Kidney tubule cell (primary cell): ENCODE measurements at places on chromosomes 5 and 9.

- peak; percentile 56 for DNase-seq
Measured at GRCh38 chr9:108439947-108440346, 415.8 kb downstream of the ACTL7B start.

GRCh38 chr5:16791904-16792597 is 144.0 kb downstream of the MYO10 start:
- no peak for DNase-seq

DNA sequence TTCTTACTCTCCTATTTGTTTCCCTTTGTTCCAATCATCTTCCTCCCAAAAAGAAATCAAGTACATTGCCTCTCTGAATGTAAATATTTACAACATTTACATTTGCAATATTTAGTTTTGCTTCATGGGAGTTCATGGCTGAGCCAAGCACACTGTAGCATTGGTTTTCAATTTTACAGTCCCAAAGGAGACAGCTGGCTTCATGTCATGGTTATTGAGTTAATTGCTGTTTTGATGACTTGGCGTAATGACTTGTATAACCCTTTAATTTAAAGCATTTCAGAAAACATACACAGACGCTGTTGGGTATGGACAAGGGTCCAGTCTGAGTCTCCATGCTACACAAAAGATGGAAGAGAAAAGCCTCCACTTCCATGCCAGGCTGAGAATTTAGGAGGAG is 25.6 kb upstream of the VLDLR start:
- DNase-seq, result no peak

DNA sequence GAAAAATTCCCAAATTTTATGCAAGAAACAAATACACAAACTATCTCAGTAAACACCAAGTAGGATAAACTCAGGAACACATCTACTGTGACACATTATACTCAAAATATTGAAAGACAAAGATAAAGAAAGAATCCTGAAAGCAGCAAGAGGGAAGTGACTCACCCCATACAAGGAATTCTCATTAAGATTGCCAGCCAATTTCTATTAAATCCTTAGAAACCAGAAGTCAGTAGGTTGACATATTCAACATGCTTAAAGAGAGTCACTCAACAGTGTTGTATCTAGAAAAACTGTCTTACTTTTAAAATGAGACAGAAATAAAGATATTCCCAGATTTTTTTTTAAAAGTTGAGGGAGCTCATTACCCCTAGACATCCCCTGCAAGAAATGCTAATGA is 15.5 kb downstream of the SPATA31E1 start:
- DNase-seq, result peak; percentile 30

- peak; percentile 53 for DNase-seq
Measured at GRCh38 chr5:75510836-75511434, 494 bp downstream of the CERT1 start.

- peak; percentile 62 for DNase-seq
Measured at GRCh38 chr9:92265154-92265553, 28.3 kb downstream of the IARS1 start.

DNA sequence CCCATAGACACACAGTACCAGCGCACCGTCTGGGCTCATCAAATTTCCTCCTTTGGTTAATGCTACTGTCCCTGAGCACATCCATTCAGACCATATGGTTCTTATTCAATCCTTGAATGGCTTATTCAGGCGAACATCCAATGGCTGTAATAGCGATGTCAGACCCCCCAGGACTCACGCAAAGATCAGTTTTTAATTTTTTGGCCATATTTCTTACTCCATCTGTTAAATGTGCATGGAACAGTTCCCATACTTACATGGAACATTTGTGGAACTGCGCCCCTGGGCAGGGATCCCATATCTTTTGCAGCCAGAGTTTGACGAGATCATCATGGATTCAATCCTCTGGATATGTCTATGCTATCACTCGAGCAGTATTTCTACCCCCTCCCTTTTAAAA is 213.2 kb downstream of the ADAMTS6 start:
- no peak for DNase-seq

- no peak for DNase-seq
Measured at GRCh38 chr9:78248635-78249034, 12.8 kb downstream of the CEP78 start.

DNA sequence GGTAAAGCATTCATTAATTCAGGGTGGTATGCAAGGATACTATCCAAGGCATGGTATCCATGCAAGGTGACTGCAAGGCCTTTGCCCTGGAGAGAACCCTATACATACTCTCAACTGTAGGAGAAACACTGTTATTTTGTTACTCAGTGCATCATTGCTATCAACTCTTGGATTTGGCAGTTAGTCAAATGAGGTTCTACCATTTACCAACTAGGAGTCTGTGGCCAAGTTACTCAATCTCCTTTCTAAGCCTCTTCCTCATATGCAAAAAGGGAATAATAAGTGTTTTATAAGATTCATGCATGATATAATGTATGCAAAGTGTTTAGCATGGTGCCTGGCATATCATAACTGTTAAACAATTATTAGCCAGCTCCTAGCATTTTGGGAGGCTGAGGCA is 4.0 kb downstream of the PCDHGC3 start:
- no peak for DNase-seq

DNA sequence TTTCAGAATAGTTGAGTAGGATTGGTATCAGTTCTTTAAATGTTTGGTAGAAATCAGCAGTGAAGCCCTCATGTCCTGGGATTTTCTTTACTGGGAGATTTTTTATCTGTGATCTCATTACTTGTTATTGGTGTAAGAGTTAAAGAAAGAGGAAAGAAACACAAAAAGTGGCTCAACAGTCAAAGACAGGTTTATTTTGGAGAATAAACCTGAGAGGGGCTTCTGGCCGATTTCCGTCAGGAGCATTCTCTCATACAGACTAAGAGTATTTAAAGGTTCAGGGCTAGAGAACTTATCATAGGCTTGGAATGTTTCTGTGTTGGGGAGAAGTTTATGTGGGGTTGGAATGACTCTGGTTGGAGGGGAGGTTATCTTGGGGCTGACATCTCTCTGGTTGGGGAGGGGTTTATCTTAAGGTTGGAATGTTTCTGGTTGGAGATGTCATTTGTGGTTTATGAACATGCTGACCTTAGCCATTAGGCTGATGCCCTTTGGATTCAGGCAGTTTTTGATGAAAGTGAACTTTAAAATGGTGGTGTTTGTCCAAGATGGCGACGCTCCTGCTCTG is 62.5 kb downstream of the CFAP95 start:
- DNase-seq, result no peak

- no peak for DNase-seq
Measured at GRCh38 chr9:98218562-98219363, 26.3 kb upstream of the CORO2A start.

DNA sequence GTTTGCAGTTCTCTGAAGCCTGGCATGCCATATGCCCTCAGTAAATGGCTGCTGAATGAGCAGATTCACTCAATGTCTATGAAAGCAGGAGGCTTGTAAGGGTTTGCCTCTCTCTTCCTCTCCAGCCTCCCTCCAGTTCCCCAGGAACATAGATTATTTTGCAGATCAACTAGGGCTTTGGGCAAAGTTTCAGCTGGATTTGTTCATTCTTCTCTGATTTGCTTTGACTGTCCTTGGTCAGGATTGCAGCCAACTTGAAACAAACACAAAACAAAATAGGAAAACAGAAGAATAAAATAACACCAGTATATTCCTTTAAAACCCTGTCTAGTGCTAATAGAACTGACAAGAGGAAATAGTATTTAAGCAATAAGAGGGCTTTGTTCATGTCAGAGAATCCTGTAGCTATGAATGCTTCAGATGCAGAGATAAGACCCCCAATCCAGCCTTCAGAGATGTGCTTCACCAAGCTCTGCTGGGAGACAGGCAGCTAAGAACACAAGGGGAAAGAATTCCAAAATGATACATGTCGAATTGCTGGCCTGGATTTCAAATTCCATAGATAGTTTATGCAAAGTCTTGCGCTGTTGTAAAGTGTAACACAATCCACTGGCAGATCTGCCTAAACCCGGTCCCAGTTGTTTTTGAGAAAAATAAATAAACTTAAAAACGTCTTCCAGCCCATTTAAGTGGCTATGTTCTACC is 174.3 kb downstream of the PAPPA start:
- DNase-seq, result no peak

DNA sequence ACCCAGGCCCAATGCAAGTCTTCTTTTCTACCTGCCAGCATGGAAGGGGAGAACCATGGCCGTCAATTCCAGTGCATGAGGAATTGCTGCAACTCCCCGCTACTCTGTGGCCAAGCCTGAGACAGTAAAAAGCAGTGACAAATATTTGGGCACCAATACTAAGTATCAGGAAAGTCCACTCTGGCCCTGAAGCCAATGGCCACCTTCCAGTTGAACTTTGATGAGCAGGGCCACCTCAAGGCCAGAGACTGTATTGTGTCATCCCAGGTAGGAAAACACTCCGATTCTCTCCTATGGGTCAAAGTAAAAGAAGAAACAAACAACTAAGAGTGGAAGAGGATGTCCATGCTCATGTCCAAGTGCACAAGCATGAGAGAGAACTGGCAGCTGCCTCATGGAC is 27.1 kb downstream of the RETREG1 start:
- no peak for DNase-seq

DNA sequence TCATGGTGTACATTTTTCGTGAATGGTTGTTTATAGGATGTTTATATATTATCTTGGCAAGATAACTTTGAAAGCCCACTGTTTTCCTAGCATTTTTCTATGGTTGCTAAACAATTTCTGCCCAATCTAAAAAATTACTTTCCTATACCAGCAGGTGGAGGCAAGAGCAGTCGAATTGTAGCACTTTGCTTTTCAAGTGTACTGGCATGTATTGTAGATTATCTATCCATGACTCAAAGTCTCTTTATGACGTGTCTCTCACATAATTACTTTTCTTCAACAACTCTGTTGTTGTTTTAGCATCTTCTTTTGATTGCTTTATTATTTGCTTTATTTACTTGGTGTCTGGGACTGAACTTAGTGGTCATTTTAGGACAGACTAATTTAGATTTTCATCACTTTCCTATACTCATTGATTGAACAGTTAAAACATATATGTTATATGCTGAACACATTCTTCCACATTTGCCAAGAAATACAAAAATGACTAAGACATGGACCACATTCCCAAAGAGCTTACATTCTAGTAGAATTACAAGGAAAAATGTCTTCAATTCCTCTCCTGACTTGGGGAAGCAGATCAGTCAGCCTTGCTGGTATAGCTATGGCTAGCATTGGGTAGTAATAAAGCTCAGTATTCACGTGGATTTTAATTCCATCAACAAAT is 20.7 kb downstream of the NLN start:
- DNase-seq, result peak; percentile 81

DNA sequence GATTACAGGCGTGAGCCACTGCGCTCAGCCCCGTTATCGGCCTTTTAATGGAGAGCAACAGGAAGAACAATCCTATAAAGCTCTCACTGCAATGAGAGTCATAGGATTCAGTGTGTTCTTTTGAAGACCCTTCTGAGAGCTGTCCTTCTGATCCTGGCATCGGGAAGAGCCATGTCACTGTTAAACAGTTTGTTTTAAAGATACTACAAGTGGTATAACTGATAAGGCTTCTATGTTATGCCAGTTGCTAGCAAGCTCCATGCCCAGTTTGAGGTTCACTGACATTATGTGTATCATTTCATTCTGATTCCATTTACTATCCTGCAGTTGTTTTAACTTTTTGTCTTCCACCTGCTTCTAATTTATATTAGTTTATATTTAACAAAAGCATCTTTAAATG is 55.8 kb downstream of the GNAQ start:
- DNase-seq, result no peak

DNA sequence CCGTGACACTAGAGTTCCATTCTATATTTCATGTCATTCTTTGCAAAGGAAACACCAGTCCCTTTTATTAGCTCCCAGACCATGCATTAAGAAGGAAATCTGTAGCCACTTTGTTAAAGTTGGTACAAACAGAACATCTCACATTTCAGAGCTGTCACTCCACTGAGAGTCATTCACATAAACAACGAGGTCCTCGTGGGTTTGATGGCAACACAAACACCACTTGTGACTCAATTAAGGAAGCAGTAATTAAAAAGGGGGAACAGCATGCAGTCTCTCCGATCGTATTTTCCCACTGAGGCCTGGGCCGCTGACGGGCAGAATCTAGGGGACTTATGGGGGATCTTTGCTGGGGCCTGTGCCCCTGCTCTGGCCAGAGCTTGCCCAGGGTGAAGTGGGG is 94.2 kb upstream of the ZNF618 start:
- no peak for DNase-seq
